Right atrium auricular region (tissue), 2 donors: ENCODE measurements at places on chromosomes 7 and 10. TPM values are rescaled to one million over a fixed set of nuclear protein-coding genes. Genes with fewer than 3 reads are reported as not detected.
A peak's percentile ranks its signal among the peaks of the same experiment; 100 is the strongest.

The INHBA gene
- 22.2 TPM for total RNA-seq

The AHR gene
- total RNA-seq: 45.4 TPM

The RAB19 gene
- not detected for total RNA-seq

The UCN3 gene
- not detected for total RNA-seq

The TEX47 gene
- total RNA-seq: not detected

The HOXA9 gene
- total RNA-seq: not detected

The PRPF18 gene
- 15.1 TPM for total RNA-seq

The SFR1 gene
- total RNA-seq: 6.0 TPM

DNA sequence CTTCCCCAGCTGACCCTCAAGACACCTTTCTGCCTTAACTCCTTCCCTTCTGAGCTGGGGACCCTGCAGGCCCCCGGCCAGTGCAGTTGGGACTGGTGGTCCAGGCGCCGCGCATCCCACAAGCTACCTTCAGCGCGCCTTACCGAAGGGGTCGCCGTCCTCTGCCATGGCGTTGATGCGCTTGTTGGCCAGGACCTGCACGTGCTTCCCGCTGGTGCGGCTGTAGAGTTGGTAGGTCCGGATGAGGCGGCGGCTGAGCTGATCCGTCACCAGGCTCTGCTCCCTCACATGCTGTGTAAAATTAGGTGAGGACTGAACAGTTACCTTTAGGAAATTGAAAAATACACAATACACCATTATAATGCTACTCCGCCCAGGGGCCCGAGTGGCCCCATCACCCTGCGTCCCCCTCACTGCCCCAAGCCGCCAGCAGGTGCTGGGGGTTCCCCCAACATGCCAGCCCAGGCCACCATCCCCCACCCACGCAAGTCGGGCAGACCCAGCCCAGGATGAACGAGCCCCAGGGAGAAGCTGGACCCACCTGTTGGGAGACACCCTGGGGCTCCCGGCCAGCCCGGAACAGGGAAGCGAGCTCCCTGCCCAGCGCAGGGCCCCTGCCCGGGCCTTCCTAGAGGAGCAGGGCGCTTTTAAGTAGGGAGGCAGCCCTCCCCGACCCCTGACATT is 1.2 kb downstream of the FGF8 start:
- no peak for DNase-seq

GRCh38 chr10:105070952-105071351 is 429.9 kb downstream of the SORCS3 start:
- DNase-seq: no peak

DNA sequence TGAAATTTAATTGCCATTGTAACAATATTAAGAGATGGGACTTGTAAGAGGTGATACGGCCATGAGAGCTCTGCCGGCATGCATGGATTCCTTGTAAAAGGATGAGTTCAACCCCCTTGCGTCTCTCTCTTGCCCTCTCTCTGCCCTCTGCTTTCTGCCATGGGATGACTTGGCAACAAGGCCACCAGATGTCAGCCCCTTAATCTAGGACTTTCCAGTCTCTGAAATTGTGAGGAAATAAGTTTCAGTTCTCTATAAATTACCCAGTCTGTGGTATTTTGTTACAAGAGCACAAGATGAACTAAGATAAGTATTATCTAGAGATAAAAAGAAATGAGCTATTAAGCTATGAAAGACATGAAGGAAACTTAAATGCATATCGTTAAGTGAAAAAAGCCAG is 145.7 kb upstream of the AHR start:
- DNase-seq: no peak

- no peak for DNase-seq
Measured at GRCh38 chr7:132919771-132920170, 162.1 kb downstream of the CHCHD3 start.

- DNase-seq: no peak
Measured at GRCh38 chr10:1178506-1178905, 122.3 kb downstream of the WDR37 start.

DNA sequence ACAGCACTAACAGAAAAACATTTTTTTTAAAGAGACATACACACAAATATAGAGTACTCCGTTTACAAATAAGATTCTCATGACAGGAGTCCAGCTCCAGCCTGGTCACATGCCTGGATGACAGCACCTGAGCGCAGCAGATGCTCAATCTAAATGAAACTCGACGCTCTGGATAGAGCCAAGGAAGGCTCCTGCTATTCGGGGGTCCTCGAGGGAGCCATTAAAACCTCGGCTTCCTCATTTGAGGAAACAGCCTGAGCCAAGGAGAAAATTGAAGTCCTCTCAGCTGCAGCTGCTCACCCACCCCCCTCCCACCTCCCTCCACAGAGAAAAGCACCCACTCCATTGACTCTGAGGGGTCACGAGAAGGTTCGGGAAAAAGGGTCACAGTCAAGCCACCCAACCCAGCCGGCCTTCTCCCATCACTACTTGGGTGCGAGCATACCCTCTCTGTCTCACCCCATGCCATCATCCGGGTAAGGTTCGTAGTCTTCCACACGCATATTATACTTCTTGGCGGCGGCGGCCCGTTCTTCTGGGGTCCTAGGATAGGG is 673 bp downstream of the NDUFB8 start:
- no peak for DNase-seq

- no peak for DNase-seq
Measured at GRCh38 chr10:99860466-99860865, 78.0 kb downstream of the ABCC2 start.

- DNase-seq: no peak
Measured at GRCh38 chr7:27917119-27917518, 177.2 kb downstream of the TAX1BP1 start.

- DNase-seq: peak; percentile 71
Measured at GRCh38 chr7:100545360-100546128, 6.5 kb downstream of the AGFG2 start.

- no peak for DNase-seq
Measured at GRCh38 chr7:121525155-121525819, 129.2 kb upstream of the FAM3C start.

- DNase-seq: no peak
Measured at GRCh38 chr10:118062798-118063238, 16.1 kb upstream of the RAB11FIP2 start.

DNA sequence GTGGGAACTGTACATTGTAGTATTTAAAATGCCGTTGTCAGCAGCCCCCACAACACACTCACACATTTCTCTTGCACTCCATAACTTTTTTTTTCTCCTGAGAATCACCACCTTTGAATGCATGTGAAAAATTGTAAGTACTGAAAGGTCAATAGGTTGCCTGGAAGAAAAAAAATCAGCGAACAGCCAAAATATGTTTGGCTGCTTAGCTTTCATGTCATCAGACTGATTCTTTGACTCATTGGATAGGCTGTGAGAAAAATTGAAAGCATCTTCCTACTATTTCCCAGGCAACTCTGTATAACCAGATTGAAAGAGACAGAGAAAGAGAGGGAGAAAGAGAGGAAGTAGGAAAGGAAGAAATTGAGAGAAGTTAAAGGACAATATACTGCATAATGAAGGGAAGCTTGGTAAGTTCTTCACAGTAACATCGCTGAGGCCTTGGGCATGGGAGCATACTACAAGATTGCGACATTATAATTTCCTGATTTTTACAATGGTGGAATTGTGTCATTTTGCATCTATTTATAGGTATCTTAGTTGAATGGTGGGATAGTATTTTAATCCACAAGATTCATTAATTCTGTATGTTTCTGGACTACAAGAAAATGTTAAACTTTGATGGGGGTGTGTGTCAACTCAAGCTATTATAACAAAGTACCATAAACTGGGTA is 249.3 kb upstream of the KCND2 start:
- no peak for DNase-seq

- DNase-seq: no peak
Measured at GRCh38 chr7:157219154-157219553, 80.4 kb downstream of the UBE3C start.

- no peak for DNase-seq
Measured at GRCh38 chr10:59072038-59072437, 104.4 kb upstream of the PHYHIPL start.

DNA sequence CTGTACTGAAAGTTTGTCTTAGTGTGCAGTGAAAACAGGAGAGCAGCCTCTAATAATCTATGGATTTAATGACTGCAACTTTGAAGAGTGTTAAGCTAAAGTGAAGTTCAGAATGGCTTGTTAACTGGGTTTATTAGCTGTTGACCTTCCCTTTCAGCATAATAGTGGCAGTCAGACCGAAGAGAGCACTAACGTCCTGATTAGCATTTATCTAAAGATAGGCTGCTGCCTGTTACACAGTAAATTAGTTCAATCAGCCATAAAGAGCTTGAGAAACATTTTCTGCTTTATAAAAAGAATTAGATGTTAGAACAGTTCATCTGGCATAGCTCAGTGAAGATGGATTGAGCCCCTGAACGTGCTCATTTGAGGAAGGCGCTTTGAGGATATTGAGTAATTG is 433.0 kb downstream of the AUTS2 start:
- DNase-seq: no peak
